Activated CD8-positive, alpha-beta memory T cell treated with anti-CD3 and anti-CD28 coated beads for 48 hours (primary cell): ENCODE measurements at places on chromosomes 13 and 19.

GRCh38 chr13:71814806-71815360 lies 52.1 kb downstream of the DACH1 start:
- DNase-seq: no peak

DNA sequence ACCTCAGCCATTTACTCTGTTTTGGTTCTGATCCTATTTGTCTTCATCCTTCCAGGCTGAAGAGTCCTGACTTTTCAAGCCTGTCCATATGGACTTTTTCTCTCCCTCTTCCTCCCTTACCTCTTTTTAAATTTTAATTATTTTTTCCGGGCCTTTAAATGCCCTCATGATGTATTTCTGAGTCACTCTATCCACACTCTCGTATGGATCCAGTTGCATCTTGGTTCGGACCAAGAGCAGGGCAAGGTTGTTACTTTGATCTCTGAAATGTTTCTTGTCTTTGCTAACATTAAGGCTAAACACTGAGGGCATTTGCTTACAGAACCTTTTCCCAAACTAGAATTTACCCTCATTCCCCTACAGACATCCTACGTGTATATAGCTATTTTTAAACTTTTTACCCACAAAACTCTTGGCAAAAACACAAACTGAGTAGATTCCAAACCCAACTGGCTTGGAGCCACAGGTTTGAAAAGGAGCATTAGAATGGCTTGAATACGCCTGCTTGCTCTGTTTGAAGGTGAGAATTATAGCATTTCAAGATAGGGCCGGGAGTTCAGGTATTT lies 47.4 kb upstream of the SERPINE3 start:
- DNase-seq: no peak

- no peak for DNase-seq
These were observed 543.7 kb downstream of the EFNB2 start for GRCh38 chr13:105991622-105992277.

DNA sequence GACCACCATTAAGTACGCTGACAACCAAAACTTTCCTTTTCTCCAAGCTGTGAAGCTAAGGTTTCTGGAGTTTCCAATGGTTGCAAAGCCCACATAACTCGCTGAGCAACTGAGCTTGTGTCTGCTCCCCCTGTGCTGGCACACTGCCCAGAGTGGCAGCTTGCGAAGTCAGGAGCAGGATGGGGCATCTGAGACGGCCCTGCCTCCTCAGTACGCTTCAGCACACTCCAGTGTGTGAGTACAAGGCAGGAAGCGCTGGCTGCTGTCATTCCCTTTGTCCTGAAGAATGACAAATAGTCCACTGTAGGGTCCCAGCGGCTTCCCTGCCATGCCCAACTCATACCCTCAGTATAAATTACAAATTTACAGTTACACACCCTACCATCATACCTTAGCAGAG lies 51.5 kb downstream of the SKA3 start:
- no peak for DNase-seq

DNA sequence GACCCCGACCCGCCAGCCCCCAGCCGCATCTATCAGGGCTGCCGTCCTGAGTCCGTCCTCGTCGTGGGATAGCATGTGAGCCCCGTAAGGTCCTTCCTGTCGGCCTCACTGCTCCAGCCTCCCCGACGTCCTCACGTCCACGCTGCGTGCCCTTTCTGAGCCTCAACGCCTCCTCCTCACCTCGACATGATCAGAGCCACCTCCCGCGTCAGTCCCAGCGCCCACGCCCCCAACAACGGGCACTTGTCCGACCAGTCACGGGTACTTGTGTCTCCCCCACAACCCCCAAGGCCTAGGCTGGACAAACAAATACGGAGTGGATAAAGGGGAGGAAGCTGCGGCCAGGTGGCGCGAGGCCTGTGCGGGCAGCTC lies 665 bp downstream of the ZNF497 start:
- DNase-seq: no peak

DNA sequence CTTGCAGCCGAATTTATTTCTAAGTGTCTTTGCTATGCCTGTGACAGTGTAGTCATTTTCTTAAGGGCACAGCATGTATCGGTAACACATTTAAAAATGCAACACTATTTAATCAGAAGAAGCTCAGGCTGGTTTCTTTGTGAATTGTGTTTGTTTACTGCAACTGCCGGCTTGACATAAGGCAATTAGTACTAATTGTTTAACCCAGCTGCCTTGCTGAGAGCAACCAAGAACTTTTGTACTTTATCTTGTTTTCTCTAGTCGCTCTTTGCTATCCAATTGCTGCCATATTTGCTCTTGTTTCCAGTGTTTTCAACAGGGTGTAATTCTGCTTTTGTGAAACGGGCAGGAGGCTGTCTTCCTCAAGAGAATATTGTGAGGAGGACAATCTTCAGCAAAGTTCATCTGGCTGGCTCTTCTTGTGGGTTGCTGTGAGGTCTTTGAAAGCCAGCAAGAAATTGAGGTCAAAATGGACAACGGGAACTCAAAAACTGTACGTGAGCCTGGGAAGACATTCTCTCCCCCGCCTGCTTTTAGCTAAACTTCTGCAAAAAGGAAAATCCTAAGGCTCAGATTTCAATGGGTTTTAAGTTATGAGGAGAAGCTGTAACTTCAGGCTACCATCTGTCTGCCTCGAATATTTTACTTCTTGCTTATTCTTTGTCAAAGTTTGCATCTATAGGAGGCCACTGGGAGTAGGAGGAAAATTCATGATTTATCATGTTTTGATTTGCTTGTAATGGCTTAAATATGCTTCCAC lies 75.8 kb upstream of the TSHZ3 start:
- no peak for DNase-seq

GRCh38 chr19:5480427-5480836 lies 25.2 kb downstream of the ZNRF4 start:
- DNase-seq: peak; percentile 7
